H4 (cell line): ENCODE measurements at places on chromosomes 3 and 15. TPM values are rescaled to one million over a fixed set of nuclear protein-coding genes. Genes with fewer than 3 reads are reported as not detected.

Gene PDE8A
- total RNA-seq, result 16.4 and 21.5 TPM in 2 replicates

Gene UBAP1L
- 0.06 TPM in 1 of 2 replicates, not detected in the other for total RNA-seq

GRCh38 chr15:25743548-25744275 is 119.4 kb downstream of the ATP10A start:
- no peak for DNase-seq

Gene BCHE
- 48.5 and 56.3 TPM in 2 replicates for total RNA-seq

DNA sequence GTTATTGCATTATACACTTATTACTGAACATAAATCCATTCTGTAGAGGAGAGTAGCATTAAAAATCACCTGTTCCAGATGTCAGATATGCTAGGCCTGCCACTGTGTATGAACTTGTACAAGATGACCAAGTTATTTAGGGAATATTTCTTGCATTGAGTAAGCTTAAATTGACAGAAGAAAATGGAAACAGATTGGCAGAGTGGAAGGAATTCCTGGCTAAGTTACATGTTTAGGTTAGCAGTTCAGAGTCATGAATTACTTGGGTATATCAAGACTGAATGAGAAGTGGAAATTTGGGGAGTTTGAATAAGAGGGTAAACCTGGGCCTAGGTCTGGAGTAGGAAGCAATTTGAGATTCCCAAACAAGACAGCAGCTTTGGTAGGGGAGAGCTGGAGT is 44.6 kb downstream of the ARHGAP31 start:
- no peak for DNase-seq

DNA sequence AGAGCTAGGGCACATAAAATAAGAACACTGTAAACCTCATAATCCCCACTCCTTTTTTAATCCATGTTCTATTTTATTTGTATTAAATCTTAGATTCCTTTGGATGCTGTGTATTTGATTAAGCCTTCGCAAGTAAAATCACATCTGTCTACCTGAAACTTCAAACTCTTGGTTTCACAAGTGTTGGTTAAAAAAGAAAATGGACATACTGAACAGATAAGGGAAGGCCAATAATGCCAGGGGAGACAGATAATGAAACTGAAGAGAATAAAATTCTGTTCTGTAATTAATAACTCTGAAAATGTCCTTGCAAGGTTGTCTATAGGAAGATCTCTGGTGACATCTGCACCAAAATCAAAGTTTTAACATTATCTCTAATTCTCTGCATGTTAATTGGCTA is 114.2 kb downstream of the ULK4 start:
- DNase-seq, result no peak

GRCh38 chr3:53238051-53238850 is 17.6 kb downstream of the TKT start:
- DNase-seq, result peak; percentile 87

Gene REC114
- not detected in 2 replicates for total RNA-seq

Gene EAF1
- total RNA-seq, result 13.1 and 15.8 TPM in 2 replicates

Gene GRK7
- total RNA-seq, result not detected in 2 replicates

DNA sequence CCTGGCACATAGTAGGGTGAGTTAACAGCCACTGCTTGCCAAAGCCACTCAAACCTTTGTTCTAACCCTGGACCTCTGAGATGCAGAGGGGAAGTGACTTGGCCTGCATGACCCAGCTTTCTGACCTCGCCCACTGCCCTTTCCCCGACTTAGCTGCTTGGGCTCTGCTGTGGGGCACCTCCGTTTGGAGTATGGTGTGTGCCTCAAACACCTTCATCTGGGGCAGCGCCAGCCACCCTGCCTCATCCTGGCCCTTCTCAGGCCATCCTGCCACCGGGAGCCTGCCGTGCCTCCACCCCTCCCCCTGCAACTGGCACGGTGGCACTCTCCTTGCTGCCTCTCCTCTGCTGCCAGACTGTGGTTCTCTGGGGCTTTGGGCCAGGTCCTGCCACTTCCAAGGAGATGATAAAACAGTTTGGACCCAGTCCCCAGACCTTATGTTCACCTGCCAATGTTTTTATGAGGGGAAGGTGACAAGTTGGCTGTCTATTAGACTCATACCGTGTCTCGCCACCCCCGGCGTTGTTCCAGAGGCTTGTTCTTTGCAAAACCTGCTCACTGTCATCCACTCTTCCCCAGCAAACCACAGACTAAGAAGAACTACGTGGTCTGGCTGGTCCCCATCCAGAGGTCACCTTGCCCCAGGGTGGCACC is 32.2 kb downstream of the SLC6A6 start:
- DNase-seq, result no peak

DNA sequence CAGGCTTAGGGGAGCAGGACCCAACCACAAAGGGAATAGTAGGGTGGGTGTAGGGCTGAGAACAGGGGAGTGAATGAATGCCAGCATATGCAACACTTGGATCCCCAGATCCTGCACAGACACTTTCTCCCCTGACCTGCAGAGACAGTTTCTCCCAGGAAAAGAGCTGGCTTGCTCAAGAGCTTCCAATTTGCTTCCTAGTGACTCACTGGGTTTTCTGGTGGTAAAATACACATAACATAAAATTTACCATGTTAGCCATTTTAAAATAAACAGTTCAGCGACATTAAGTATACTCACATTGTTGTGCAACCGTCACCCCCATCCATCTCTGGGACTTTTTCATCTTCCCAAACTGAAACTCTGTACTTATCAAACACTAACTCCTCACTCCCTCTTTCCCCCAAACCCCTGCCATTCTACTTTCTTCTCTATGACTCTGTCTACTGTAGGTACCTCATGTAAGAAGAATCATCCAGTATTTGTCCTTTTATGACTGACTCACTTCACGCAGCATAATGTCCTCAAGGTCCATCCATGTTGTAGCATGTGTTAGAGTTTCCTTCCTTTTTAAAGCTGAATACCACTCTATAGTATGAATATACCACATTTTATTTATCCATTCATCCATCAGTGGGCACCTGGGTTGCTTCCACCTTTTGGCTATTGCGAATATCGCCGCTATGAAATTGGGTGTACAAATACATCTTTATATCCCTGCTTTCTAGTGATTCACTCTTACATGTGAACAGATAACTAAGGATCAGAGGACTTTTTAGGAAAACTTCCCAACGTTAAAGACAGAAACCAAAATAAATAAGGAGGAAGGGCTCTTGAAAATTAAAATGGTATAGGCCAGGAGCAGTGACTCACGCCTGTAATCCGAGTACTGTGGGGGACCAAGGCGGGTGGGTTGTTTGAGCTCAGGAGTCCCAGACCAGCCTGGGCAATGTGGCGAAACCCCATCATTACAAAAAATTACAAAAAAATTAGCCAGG is 95.6 kb upstream of the TJP1 start:
- DNase-seq, result peak; percentile 63

GRCh38 chr3:132228923-132229322 is 88.3 kb upstream of the ACP3 start:
- no peak for DNase-seq

GRCh38 chr3:187550446-187550845 is 119.7 kb downstream of the SST start:
- DNase-seq, result no peak

Gene MASP1
- total RNA-seq, result 6.0 and 10.2 TPM in 2 replicates

Gene INKA1
- 0.68 and 2.1 TPM in 2 replicates for total RNA-seq

Gene OR4M2
- not detected in 2 replicates for total RNA-seq

Gene HIGD2B
- not detected in 2 replicates for total RNA-seq

Gene GRAMD1C
- 0.23 and 0.81 TPM in 2 replicates for total RNA-seq

Gene NRG4
- total RNA-seq, result 7.8 and 13.9 TPM in 2 replicates

- peak; percentile 39 for DNase-seq
Measured at GRCh38 chr15:53811530-53811929, 52.1 kb upstream of the WDR72 start.

Gene FHIT
- 0.84 and 0.87 TPM in 2 replicates for total RNA-seq

GRCh38 chr3:39114456-39114855 is 7.0 kb downstream of the TTC21A start:
- no peak for DNase-seq

Gene AAGAB
- 65.8 and 87.8 TPM in 2 replicates for total RNA-seq

- DNase-seq, result no peak
Measured at GRCh38 chr3:128452120-128452519, 14.6 kb downstream of the DNAJB8 start.

Gene SPRED1
- 10.1 and 15.6 TPM in 2 replicates for total RNA-seq

DNA sequence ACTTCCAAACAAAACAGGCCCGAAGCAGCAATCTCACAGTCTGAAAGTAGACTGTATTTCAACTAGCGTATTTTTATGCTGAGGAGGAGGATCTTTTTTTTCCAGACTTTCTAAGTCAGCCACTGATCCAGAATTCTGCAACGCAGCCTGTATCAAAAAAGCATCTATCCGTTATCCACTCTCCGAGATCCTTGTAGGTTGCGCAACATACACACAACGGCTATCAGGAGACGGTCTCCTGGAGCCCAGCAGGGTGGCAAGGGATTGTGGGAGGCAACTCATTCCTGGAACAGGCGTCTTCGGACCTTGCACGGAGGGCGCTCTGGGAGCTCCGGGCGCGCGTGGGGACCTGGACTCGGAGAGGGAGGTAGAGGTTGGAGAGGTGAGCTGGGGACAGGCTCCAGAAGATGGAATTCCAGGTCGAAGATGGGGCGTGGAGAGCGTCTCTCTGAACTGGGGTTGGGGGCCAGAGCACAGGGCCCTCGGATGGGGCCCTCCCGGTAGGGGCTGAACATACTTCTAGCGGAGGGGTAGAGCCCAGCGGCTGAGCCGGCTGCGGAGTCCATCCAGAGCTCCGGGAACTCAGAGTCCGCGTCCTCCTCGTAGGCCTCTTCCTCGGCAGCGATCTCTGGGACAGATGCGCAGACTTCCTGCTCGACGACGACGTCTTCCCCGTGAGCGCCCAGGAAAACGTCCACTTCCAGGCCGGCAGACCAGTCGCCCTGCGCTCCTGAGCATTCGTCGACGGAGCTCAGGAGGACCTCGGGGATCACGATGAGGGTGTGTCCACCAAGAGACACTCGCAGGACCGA is 932 bp downstream of the PRR23C start:
- no peak for DNase-seq
